ENCODE measurements at places on chromosomes 6 and 20.

DNA sequence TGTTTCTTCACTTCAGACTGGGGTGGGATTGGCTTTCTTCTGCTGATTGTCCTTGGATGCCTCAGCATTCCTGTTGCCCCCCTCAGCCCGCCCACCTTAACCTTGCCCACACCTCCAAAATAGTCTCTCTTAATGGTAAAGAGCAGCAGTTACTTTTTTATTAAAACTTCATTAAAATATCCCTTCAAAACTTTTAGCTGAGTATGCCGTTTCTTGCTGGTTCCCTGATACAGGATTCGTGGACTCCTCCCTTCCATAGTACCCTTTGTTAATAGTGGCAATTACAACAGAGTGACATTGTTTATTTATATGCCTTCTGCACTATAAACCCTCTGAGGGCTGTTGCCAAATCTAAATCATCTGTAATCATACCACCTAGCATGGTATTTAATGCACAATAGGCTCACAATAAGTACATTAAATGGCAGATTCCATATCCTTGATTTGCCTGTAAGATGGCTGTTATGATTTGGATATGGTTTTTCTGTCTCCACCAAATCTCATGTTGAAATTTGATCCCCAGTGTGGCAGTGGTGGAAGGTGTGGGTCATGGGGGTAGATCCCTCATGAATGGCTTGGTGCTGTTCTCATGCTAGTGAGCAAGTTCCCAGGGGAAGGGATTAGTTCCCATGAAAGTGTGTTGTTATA lies 3.5 kb upstream of the MOCS1 start:
- no peak for DNase-seq

GRCh38 chr6:144528743-144529425 lies 243.7 kb downstream of the UTRN start:
- DNase-seq, result no peak

- DNase-seq, result no peak
Measured at GRCh38 chr6:89378628-89379027, 26.1 kb upstream of the UBE2J1 start.

DNA sequence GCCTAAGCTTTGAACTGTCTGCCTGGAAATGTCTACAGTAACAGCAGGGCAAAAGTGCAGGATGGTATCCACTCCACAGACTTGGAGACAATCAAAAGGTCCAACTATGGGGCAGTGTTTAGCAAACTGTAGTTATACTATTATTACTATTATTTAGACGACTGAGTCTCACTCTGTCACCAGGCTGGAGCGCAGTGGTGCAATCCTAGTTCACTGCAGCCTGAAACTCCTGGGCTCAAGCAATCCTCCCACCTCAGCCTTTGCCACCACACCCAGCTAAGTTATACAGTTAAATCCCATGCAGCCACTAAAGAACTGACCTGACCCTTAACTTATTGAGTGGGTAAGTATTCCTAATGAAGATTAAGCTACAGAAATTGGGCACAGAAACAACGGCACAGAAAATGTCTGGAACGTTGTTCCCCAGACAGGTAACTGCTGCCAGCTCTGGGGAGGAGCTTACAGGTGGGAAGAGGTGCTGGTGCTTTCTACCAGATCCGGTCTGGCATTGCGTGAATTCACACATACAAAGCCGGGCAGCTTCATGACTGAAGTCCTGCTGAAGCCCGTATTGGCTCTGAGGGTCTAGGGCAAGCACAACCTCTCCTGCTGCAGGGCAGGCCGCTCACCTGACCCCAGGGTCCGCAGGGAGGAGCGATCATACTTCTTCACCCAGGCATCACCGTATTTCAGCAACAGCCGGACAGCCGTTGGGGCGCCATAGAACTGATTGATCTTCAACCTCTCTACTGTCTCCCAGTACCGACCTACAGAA lies 27.0 kb upstream of the APMAP start:
- DNase-seq, result no peak

DNA sequence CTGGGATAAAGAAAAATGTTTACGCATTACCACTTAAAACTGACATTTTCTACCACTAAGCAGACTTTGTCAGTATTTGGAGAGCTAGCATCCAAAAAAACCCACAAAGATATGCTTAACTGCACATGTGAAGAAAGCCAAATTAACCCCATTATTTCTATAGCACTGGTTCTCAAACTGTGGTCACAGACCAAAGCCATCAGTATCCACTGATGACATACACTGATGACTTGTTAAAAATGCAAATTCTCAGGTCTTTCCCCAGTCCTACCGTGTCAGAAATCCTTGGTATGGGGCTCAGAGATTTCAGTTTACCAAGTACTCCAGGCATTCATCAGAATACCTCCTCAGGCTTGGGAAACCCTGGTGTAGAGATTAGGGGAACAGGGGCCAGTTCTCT lies 230.2 kb downstream of the PTPRK start:
- no peak for DNase-seq

GRCh38 chr6:1801401-1801800 lies 191.7 kb downstream of the FOXC1 start:
- no peak for DNase-seq

DNA sequence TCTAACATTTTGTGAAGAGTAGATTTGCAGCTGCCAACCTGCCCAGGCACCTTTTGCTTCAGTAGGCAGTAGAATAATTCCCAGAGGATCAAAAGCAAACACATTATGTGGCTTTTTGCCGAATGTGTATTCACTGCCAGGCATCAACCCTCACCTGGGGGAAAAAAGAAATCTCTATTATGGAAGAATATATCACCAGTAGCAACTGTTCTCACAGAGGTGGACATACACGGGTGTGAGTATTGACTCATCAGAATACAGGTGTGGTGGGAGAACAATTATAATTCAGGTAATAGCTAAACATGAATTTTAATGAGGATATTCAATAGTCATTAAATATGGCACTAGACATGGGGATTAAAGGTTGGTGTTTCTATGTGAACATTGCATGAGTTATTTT lies 910.7 kb downstream of the TFAP2A start:
- no peak for DNase-seq

DNA sequence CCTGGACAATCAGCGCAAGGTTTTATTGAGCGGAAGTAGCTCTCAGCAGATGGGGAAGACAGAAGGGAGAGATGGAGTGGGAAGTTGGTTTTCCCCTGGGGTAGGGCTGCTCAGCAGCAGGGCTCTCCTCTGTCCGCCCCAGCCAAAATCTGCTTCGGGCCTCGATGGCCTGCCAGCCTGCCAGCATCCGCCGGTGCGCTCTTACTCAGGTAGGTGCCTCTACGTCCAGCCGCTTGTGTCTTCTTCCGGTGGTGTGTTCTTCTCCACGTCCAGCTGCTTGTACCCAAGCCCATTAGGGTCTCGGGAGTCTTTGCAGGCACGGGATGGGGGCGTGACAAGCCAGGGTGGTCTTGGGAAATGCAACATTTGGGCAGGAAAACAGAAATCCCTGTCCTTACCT lies 1340.0 kb upstream of the MAP3K7 start:
- no peak for DNase-seq

GRCh38 chr6:47075741-47076421 lies 33.7 kb upstream of the ADGRF1 start:
- no peak for DNase-seq

DNA sequence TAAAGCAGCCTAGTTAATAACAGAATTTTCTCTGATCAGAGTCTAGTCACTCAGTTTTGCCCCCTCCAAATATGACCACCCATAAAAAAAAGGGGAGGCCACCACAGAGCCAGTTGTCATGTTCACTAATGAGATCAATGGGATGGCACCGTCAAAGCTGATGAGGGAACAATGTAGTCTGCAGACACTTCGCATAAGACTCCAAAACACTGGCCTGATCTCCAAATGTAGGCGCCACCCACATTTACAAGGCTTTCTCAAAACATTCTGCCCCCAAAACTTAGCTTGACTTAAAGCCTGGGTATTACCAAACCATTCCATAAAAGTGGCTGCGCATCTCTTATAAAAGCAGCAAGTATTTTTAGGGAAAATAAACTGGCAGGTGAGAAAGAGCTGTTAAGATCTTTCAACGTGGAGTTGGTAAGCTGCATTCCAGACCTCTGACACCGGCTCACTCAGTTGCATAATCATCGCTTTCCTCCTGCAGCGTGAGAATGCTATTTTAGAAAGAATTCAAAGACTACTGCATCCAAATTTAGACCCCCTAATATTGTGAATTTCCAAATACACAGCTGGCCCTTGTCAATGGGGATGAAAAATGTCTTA lies 59.3 kb downstream of the TBC1D7 start:
- no peak for DNase-seq

DNA sequence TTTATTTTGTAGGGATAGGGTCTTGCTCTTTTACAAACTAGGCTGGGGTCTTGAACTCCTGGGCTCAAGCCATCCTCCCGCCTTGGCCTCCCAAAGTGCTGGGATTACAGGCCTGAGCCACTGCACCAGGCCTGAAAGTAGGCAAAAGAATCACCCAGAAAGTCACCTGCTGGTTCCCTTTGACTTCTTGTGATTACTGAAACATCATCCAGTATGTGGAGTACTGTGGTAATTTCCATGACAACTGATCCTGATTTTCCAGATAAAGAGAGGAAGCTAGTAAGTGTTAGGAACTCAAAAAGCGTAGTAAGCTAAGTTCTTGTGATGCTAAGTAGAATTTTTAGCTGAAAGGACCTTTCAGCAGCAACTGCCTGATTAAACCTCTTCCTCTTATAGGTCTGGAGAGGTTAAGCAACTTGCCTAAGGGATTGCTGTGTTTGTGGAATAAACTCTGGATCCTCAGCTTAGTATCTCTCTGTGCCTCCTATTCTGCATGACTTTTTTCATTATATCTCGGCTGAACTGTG lies 16.8 kb downstream of the RALY start:
- no peak for DNase-seq

DNA sequence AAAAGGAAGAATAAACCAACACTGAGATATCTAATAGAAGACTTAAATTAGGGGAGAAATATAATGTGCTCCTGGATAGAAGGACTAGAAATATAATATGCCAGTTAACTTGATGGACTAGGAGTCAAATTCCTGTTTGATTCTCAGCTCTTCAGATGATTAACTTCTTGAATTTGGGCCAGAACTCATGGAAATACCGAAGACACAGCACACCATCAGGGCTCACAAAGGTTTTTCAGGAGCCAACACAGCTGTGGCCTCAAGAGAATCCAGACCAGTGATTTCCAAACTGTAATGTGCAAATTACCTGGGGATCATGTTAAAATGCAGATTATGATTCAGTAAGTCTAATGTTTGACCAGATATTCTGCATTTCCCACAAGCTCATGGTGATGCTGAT lies 33.8 kb upstream of the LRRC1 start:
- no peak for DNase-seq

DNA sequence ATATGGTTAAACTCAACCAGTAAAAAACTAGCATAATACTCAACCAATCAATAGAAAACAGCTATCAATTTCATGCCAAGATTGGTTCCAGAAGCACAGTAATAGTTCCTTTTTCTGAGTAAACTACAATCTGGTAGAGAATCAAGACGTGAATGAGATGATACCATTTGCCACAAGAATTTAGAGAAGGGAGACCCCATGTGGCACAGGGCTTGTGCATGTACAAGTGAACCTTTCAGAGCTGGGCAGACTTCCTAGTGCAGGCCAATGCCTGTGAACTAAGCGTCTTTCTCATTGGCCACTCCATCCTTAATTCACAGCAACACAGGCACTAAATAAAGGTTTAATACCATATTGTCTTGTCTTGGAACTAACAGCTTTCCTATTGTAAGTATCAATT lies 213.5 kb downstream of the RFPL4B start:
- DNase-seq, result no peak

- DNase-seq, result no peak
Measured at GRCh38 chr6:33961691-33962090, 157.9 kb upstream of the MLN start.

- DNase-seq, result peak; percentile 40
Measured at GRCh38 chr6:27374824-27375612, 13.5 kb upstream of the ZNF391 start.

GRCh38 chr6:41161851-41162552 lies 914 bp downstream of the TREM2 start:
- DNase-seq, result no peak

GRCh38 chr6:128278836-128279235 lies 241.6 kb downstream of the PTPRK start:
- DNase-seq, result no peak

DNA sequence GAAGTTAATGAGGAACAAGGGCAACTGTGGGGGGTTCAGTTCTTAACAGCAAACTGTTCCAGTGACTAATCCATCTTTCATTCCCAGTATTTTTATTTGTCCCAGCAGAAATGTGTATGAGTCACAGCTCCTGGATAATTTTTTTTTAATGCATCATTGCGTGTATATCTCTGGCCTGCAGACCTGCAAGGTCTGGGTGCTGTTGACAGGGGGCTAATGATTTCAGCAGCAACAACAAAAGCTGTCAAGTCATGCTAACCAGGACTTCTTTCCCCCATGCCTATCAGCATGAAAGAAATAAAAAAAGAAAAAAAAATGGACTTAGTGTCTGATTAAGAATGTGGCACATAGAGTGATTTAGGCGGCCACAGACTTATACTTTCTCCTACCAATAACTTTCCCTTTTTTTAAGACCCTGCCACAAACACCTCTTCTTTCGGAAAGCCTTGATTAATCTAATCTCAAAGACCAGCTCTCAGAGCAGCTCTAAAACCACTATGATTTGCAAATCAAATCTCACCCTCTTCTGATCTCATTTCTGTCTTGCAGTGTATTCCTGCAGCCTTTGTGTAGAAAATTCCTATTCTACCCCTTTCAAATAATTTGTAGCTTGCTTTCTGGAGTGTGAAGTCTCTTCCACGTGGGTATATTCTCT lies 14.2 kb upstream of the PREX1 start:
- no peak for DNase-seq

- no peak for DNase-seq
Measured at GRCh38 chr6:24255676-24256075, 102.2 kb downstream of the DCDC2 start.

GRCh38 chr6:98880486-98880885 lies 46.1 kb downstream of the POU3F2 start:
- DNase-seq, result no peak

- DNase-seq, result no peak
Measured at GRCh38 chr6:105135056-105135455, 44.8 kb downstream of the POPDC3 start.

GRCh38 chr20:49666911-49667310 lies 46.8 kb downstream of the B4GALT5 start:
- no peak for DNase-seq

DNA sequence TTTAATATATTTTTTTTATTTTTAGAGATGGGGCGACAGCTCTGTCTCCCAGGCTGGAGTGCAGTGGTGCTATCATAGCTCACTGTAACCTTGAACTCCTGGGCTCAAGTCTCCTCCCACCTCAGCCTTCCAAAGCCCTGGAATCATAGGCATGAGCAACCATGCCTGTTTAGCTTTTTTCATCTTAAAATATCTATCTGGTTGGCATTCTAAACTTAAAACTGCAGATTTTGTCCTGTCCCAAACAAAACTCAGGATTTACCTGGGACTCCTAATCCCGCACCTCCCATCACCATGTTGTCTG lies 124.7 kb downstream of the SULF2 start:
- DNase-seq, result no peak

Measured in stimulated activated CD4-positive, alpha-beta T cell treated with anti-CD3 and anti-CD28 coated beads, Interleukin-1b, Interleukin-23, amount 100 ng/mL, for 1 hour (primary cell).